ENCODE measurements at places on chromosomes 1 and 21.

DNA sequence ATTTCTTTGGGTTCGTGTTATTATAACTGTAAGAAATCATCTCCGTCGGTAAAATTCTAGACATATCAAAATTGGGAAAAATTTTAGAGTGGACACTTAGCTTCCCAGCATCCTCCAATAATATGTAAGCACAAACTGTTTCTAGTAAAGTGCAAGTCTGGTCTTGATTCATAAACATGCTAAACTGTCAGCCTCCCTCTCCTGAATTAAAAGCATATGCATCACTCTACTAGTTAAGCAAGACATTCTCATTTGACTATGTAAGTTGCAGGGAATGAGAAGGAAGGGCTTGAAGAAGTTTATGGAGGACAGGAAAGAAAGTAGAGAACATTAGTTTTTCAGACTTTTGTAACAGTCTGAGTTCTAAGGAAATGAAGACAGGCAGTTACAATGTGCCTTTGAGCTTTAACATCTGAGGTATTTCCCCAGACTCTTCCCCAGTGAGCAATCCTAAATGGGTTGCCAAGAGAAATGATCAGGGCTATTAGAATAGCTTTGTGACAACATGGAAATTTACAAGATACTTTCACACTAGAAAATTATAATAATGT, 90.0 kb downstream of the TYW3 start:
- DNase-seq, result no peak

DNA sequence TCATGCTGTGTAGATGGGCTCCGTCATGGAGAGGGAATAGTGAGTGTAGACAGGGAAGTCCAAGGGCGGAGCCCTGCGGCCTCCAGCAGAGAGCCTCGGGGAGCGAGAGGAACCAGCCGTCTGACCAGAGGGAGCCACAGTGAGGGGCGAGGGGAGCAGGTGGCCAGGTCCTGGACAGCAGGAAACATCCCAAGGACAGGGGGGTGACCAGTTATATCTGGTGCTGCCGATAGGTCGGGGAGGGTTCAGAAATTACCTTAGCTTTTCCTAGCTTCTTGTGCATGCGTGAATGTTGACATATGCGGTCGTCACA, 46.5 kb downstream of the TRAPPC10 start:
- no peak for DNase-seq

GRCh38 chr1:228377664-228378089, 29.0 kb downstream of the TRIM11 start:
- no peak for DNase-seq

DNA sequence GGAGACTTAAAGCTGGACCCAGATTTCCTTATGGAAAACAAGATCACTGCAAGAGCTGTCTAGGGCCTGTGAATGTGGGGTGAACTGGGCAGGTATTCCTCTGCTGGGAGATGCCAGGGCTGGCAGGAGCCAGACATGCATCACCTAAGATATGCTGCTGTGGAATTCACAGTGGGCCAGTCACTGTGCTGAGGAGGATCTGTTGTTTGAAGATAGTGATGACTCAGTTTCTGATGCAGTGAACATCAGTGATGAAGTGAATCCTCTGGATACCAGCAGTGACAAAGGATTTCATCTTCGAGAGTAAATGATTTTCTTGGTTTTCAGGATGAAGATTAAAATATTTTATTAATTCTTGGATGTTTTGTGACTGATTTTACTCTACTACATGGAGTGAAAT, 29.9 kb upstream of the CAMSAP2 start:
- no peak for DNase-seq

DNA sequence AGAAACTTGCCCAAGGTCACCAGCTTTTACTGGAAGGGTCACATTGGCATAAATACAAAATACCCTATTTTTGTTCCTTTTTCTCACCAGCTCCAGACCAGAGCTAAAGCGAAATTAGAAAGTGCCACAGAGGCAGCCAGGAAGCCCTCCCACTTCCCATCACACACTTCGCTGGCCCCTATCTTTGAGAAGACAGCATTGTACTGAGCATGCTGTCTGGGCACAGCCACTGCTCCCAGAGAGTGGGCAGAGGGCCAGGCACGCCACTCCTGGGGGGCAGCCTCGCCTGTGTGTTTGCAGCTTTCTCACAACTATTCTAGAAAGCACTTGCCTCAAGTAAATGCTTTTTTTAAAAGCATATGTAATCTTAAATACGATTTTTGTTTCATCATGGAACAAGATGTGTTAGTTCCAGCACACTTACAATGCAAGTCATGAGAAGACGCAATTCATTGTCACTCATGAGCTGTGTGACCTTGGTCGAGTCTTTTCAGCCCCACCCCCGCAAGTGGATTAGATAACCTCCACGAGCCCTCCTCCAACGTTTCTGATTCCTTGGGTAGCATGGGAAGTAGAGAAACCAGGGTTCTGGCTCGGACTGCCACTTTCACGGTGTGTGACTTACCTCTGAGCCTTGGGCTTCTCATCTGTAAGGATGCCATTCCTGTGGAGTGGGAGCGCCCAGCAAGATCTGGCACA, 25.7 kb upstream of the EPHA8 start:
- no peak for DNase-seq

Data from activated CD4-positive, alpha-beta T cell treated with anti-CD3 and anti-CD28 coated beads for 24 hours (primary cell).